Dorsolateral prefrontal cortex (tissue), 122 donors: ENCODE measurements at places on chromosomes 2 and 18.

DNA sequence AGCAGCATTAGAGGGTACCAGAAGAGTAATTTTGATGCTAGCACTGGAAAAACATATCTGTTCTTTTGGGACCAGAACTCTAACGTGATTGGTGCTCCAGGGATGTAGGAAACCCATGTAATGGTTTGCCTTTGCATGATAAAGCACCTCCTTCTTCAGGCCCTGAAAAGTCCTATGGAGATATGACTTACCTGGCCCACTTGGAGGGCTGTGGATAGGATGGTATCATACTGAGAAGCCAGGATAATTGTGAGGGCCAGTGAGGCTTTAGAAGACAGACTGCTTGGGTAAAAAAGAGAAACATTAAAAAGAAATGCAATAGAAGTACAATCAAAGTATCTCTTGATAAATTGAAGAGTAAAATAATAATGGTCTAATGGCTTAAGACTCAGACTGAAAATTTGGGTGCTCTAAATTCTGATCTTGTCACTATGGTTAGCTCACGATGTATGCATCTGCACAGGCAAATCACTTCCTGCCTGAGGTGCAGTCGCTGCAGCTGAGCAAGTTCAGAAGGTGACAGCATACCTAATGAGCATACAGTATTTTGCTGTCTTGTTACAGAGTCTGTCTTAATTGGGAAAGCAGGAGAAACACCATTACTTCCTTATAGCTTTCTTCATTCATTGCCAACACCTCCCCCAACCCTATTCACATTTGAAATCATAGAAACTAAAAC is 371.5 kb downstream of the NUP35 start:
- DNase-seq, result no peak

DNA sequence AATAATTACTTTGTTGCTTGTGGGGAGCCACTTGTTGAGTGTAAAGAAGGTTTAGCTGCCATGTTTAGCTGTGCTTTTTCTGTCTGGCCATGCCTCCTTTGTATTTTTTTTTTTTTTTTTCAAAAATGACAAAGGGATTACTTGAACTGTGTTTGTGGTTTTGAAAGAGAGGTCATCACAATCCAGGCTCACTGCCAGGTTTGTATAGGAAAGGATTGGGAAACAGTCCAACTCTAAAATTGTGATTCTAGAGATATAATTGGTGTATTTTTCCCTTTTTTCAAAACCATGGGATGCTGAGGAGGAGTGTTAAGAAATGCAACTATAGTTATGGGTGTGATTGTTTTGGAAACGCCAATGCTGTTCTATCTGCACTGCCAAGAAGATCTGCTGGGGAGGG is 4.3 kb downstream of the ITPRIPL1 start:
- DNase-seq, result no peak

GRCh38 chr2:43467891-43468290 is 127.9 kb downstream of the THADA start:
- DNase-seq, result no peak

- DNase-seq, result no peak
Measured at GRCh38 chr2:184419744-184420143, 178.6 kb upstream of the ZNF804A start.

DNA sequence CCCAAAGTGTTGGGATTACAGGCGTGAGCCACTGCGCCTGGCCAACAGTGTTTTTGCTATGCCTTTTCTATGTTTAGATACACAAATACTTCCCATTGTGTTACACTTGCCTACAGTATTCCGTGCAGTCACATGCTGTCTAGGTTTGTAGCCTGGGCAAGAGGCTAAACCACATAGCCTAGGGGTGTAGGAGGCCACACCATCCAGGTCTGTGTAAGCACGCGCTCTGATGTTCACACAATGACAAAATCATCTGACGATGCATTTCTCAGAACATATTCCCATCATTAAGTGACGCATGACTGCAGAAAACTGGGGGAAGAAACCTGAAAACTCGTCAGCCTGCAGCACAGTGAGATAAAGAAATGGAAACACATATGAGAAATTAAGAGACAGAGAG is 46.1 kb upstream of the TWIST2 start:
- no peak for DNase-seq

DNA sequence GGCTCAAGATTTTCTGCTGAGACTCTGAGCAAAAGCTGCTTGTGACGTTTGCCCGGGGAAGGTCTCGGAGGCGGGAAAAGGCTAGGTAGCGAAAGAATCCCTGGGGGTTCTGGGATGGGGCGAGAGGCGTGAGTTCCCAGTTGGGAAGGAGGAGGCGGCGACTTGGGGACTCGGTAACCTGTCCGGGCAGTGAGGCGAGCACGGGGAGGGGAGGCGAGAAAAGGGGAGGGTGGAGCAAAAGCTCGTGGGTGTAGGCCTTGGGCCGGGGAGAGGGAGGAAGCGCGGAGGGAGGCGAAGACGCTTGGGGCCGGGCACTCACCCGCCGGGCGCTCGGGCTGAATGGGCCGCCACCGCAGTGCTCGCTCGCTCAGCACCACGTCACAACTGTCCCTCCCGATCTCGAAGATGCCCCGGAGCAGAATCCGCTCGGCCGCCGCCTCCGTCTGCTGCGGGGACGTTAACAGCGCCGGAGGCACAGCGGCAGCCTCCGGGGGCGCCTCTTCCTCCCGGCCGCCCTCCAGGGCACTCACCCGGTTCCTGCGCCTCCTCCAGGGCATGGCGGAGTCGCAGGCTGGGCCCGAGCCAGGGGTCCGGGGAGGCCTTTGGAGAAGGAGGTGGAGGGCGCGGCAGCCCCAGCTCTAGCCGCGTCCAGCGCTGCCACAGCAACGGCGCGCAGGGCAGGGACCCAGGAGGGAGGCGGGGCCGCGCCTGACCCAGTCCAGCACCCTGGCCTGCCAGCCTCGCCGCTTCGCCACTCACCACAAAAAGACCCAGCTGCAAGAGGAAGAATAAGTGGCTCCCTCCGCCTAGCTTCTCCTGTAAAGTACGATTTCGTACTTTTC is at the start of gene CERKL:
TSS of gene CERKL (minus strand) at position 656 of the 842 bp plus-strand sequence. CDS start at position 557, 99 bp downstream.
- DNase-seq, result no peak

DNA sequence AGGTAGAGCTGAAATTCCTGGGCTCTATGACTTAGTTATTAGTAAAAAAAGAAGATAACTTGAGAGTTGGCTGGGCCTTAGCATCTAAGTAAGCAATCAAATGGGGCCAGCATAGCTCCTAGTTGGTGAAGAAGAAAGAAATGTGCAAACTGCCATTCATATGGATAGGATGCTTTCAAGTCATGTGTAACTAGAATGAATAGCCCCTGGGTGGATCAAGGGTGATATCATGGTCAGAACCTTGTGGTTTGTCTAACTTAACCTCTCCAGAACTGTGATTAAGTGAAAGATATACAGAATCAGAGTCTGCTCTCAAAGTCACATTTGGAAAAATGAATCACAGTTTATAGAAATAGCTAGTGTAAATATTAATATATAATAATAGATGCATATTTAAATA is 198.7 kb upstream of the DTNA start:
- no peak for DNase-seq

- no peak for DNase-seq
Measured at GRCh38 chr2:215358312-215358845, 46.5 kb downstream of the ATIC start.

DNA sequence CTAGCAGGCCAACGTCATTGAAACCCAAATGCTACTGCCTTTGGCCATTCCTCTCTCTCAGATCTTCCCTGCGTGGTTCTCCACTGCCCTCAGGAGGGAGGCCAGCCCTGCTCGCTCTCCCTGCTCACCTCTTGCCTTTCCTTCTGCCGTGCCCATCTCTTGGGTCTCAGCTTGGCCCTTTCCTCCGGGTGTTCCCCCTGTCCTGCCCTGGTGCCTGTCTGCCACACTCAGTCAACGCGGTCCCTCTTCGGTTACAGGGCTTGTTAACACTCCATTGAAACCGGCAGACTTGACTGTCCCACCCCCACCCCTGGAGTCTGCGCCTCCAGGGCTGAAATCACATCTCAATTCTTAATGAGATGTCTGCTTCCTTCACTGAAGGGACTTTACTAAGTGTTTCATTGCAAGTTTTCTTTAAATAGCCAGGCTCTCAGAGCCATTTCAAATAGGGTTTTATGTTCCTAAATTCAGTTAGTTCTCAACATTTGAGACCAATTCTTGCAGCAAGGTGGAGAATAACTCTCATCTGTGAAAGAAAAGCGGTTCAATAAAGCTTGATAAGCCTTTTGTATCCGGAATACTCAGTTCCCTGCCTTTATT is 237.6 kb downstream of the DYSF start:
- no peak for DNase-seq

DNA sequence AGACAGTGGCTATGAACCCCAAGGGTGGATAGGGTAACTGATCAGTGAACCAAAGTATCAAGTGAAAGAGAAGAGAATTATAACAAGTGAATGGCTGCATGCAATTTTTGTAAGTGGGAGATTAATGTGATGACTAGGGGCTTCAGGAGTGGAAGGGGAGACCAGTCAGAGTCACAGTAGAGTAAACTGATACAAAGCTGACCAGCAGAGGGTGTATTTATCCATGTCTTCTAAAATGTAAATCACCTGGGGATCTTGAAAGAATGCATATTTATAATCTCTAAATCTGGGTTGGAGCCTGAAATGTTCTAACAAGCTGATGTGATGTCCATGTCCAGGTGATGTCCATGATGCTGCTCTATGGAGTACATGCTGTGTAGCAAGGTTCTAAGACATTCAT is 1351.3 kb upstream of the CHAC2 start:
- DNase-seq, result no peak

- no peak for DNase-seq
Measured at GRCh38 chr2:239002591-239002953, 154.7 kb downstream of the TWIST2 start.

DNA sequence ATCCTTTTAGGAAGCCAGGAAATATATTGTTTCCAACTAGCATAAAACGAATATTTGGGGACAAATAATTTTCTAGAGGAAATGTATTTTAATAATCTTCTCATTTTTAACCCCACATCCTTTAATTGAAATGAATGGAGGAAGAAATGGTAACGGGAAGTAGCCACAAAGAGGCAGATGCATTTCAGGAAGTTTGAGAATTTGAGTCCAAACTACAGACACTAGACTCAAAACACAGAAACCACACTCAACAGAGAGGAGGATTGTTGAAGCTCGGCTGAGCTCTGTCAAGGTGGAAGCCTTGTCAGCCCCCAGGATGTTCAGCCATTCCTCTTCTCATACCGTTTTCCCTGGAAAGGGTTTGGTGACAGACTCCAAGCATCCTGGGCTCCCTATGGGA is 288.5 kb downstream of the NAPG start:
- no peak for DNase-seq

GRCh38 chr2:19949071-19949470 is 40.8 kb downstream of the WDR35 start:
- no peak for DNase-seq

DNA sequence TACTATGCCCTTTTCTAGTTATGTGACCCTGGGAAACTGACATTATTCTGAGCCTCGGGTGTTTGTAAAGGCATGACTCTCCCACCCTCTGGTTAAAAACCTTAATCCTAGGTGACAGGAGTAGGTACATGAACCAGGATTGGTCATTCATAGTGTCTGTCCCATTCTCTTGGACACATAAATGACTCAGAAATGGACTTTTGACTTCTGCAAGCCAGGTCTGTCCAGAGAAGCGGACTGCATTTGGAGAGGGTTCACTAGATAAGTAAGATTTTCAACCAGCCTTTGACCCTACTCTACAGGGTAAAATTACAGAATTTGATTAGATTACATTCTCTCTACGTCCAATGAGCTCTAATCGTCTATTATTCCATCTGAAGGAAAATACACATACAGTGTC is 285.9 kb downstream of the DPP10 start:
- DNase-seq, result no peak

- DNase-seq, result no peak
Measured at GRCh38 chr2:242098034-242098433, 228.5 kb downstream of the RTP5 start.

GRCh38 chr2:105708697-105709096 is 36.0 kb upstream of the NCK2 start:
- no peak for DNase-seq

- no peak for DNase-seq
Measured at GRCh38 chr2:228675646-228676045, 494.2 kb upstream of the SPHKAP start.

GRCh38 chr18:11002277-11002676 is 147.1 kb downstream of the PIEZO2 start:
- DNase-seq, result no peak

DNA sequence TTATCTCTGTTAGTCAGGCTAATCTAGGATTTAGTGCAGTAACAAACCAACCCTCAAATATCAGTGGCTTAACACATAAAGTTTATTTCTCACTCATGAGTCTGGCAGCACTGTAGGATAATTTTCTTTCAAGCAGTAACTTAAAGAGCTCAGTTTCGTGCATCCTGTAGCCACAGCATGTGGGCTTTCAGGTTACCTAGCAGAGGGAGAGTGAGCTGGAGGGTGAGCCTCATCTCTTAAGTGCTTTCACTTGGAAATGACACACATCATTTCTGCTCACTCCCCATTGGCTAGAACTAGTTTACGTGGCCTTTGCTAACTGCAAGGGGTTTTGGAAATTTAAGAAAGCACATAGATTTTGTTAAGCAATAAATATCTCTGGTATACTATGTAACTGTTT is 96.9 kb downstream of the KCNS3 start:
- no peak for DNase-seq

DNA sequence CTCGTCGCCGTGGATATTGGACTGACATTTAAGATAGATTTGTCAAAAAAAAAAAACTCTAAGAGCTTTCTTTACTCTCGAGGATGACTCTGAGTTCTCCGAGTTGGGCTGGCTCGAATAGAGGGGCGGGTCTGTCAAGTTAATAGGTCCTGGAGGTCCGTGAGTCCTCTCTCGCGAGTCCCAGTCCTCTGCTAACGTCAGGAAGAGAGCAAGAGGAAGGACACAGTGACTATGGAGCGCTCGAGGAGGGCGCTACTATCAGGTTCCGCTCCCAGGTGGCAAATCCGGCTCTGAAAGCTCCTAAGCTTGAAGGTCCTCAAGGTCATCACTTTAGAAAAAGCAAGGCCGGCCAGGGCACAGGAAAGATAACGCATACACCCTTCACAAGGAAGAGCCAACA is 404 bp upstream of the AKAIN1 start:
- DNase-seq, result no peak

DNA sequence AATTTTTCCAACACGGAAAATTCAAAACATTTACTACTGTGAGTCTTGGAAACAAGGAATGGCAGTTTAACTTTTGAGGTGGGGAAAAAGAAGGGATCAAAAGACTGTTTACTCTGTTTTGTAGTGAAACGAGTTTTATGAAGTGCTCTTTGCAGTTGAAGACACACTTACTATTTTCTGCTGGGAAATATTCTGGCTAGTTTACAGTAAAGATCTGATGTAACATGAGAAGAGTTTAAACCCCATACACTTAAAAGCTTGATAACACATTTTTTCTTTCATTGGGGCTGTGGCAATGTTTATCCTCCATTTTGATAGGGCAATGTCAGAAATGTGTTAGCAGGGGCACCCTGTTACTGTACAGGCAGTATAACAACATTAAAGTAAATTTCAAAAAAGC is 124.9 kb upstream of the SMAD7 start:
- DNase-seq, result no peak

GRCh38 chr18:62281684-62282083 is 43.4 kb upstream of the TNFRSF11A start:
- DNase-seq, result no peak
